ENCODE measurements at places on chromosomes 16 and 17.

- no peak for DNase-seq
These were observed 12.2 kb upstream of the CLEC18C start for GRCh38 chr16:70161350-70161749.

- peak; percentile 68 for DNase-seq
These were observed 9.1 kb upstream of the COL1A1 start for GRCh38 chr17:50210240-50211225.

- no peak for DNase-seq
These were observed 93.4 kb upstream of the CBX4 start for GRCh38 chr17:79932451-79933306.

- DNase-seq = no peak
These were observed 674 bp downstream of the TAF15 start for GRCh38 chr17:35809855-35810461.

DNA sequence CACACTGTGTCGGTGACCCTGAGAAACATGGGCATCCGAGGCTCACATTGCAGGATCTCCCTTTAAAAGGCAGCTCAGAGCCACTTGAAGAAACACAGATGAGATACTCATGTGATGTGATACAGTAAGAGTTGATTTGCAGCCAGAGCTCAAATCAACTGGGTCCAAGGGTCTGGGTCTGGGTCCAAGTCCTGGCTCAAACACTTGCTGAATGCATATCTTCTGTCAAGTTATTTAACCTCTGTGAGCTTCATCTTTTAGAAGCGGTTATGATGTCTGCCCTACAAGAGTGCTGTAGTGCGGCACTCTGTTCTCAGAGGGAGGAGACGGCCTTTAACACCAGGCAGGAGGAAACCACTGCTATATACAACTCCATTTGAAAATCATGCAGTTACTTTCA lies 6.4 kb downstream of the KRT38 start:
- DNase-seq = no peak

GRCh38 chr17:83136156-83136555 lies 56.7 kb downstream of the METRNL start:
- DNase-seq = peak; percentile 36

DNA sequence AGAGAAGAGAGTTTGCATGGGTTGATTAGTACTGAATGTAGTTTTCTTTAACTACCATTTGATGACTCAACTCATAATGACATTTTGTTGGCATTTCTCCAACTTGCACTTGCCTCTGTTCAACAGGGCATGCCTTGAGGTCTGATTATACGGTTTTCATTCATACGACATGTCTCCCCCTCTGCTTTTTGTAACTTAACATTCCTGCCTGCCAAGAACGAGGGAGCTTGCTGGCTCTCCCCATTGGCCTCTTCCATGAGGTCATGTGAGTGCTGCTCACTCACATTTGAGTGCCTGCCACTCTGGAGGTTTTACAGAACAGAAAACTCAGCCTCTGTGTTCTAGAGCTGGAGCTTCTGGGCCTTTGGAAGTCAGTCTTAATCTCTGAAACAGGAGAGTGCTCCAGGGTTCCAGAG lies 19.7 kb downstream of the MAP2K6 start:
- no peak for DNase-seq

- peak; percentile 58 for DNase-seq
These were observed 1.1 kb downstream of the MPP2 start for GRCh38 chr17:43905985-43906852.

GRCh38 chr17:17050346-17051345 lies 8.4 kb downstream of the MPRIP start:
- DNase-seq = no peak

Data from mesothelial cell of epicardium (in vitro differentiated cells).